SIG-M5 (cell line): ENCODE measurements at places on chromosomes 5 and 9.

- no peak for DNase-seq
Measured at GRCh38 chr5:177447066-177447610, 524 bp downstream of the PRR7 start.

GRCh38 chr5:66958980-66959641, 237.5 kb downstream of the CD180 start:
- no peak for DNase-seq

DNA sequence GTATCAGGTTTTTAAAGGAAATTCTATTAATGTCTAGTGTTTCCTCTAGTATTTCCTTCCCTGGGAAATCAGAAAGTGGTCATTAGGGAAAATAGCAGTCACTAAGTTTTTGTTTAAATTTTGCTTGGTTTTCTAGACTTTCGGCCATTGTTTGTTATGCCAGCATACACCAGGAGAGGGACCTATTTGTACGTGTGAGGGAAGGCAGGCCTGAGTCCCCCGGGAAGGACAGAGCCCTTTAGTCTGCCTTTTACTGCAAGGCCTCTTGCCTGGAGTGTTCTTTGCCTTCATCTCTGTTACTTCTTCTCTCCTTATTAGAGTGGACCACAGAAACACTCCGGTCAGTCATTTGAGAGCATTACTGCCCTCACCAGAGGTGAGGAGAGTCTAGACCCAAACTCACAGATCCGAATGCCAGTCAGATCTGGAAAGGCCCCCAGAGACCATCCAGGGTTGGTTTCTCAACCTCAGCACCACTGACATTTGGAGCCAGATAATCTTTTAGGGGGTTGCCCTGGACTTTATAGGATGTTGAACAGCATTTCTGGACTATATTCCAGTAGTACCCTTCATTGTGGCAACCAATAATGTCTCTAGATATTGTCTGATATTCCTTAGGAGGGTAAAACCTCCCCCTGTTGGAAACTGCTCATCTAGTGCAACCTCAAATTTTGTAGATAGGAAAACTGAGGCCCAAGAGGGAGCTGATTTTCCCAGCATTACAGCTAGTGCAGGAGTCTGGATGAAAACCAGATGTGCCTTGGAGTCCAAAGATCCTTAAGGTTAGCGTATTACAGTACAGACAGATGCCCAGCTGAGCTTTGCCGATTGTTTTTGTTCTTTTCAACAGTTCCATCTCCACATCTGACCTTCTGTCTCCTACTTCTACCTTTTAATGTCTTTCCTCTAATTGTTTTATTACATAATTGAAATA, 93.0 kb upstream of the NIPAL4 start:
- DNase-seq, result no peak

- no peak for DNase-seq
Measured at GRCh38 chr9:4936277-4936676, 48.8 kb upstream of the JAK2 start.

GRCh38 chr5:10520706-10521105, 43.2 kb upstream of the ANKRD33B start:
- DNase-seq, result no peak

- no peak for DNase-seq
Measured at GRCh38 chr9:111992523-111992922, 95.9 kb downstream of the UGCG start.

- no peak for DNase-seq
Measured at GRCh38 chr9:85163415-85163814, 493.9 kb downstream of the NTRK2 start.

- no peak for DNase-seq
Measured at GRCh38 chr5:82290908-82291307, 12.8 kb upstream of the RPS23 start.

GRCh38 chr5:134430001-134430569, 18.4 kb upstream of the CDKN2AIPNL start:
- no peak for DNase-seq

GRCh38 chr5:3155717-3156116, 404.2 kb upstream of the IRX2 start:
- no peak for DNase-seq

- no peak for DNase-seq
Measured at GRCh38 chr5:109035436-109035835, 287.7 kb downstream of the FER start.

- DNase-seq, result no peak
Measured at GRCh38 chr5:140253985-140254384, 48.9 kb downstream of the PFDN1 start.

DNA sequence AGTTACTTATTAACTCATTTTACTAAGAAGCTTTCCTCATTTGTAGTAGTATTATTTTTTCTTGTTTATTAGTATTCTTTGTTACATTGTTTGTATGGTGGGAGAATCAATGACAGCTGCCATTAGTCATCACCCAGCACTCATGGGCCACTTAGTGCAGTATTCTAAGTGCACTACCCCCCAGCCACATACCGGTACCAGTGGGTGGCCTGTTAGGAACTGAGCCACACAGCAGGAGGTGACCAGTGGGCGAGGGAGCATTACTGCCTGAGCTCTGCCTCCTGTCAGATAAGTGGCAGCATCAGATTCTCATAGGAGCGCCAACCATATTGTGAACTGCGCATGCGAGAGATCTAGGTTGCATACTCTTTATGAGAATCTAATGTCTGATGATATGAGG, 24.2 kb upstream of the CAMLG start:
- no peak for DNase-seq

DNA sequence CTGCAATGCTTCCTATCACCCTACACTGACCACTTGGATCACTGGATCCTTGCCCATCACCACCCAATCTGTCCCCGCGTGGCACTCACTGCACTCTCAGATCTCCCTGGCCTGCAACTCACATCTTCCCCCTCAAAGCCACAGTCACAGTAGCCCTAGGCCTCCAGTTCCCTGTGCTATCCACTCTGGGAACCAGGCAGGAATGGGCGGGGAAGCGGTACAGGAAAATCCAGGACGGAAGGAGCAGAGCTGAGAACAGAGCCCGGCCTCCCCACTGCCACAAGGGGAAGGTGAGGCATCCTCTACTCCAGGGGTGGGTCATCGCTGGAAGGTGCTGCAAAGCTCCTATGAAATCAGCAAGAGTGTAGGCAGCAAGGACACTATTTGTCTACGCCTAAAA, 102.6 kb downstream of the ESM1 start:
- DNase-seq, result no peak

GRCh38 chr9:76330034-76330433, 64.2 kb downstream of the RFK start:
- DNase-seq, result no peak

DNA sequence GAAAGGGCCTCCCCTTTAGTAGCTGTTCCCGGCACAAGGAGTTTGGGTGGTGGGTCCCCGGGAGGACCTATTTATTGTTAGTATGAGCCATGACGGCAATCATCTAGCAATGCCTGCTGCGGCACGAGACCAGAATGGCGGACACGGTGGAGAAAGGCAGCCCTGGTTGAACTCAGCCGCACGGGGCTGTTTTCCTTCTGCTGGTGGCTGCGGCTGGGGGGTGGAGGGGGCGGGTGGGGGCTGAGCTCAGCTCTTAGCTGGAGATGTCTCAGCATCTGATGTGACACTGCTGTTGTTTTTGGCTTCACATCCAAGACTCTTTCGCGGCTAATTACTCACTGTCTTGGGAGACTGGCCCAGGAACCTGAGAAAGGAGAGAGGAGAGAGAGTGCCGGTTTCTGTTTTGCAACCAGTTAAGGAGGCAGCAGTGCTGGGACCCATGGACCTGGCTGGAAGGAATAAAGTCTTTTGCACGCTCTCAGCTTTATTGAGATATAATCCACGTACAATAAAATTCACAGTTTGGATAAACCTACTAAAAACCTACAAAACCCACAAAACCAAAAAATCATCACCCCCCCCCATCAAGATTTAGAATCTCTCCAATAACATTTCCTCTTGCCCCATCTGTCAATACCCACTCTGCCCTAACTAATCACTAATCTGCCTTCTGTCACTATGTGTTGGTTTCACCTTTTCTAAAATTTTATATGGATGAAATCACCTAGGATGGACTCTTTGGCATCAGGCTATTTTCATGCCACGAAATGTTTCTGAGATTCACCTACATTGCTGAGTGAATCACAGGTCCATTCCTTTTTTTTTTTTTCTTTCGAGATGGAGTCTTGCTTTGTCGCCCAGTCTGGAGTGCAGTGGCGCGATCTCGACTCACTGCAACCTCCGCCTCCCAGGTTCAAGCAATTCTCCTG, 81.8 kb upstream of the NEURL1B start:
- no peak for DNase-seq

DNA sequence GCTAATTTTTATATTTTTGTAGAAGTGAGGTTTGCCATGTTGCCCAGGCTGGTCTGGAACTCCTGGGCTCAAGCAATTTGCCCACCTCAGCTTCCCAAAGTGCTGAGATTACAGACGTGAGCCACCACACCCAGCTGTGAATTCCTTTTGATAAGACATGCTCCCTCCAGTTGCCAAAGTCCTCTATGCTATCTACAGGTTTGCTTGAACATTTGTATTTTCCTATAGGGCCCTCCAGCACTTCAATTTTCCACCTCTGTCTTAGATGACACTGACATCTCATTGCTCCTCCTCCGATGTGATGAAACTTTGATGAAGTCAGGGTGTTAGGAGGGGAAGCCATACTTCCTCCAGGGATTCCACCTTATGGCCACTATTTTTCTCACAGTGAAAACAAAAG, 25.2 kb upstream of the CTSV start:
- no peak for DNase-seq

DNA sequence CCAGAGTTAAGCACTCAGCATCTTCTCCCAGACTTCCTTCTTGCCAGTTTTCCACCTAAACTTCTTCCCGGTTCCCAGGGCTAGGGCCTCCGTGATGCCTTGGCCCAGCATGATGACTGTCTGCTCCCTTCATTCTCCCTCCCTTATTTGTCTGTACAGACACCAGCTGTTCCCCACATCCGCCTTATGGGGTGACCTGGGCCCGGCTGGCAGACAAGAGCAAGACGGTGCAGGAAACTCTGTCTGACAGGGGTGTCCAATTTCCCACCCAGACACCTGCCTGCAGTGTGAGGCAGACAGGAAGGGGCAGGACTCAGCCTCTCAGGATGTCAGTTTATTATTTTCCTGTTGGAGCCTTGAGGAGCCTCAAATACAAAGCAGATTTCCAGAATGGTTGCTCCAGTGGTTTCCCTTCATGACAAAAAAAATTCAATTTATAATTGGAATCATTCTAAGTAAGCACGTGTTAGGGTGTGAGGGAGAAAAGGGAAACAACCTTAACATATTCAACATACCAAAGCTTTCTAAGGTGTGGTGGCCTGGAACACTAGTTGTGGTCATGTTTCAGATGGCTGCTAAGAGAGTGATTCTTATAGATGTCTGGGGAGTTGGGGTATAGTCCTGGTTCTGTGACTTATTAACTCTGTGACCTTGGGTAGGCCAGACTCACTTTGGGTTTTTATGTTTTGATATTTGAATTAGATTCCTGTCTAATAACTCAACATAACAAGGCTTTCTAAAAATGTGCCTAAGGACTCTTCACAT, 234.5 kb downstream of the PAPPA start:
- DNase-seq, result no peak

GRCh38 chr9:104868303-104868686, 59.7 kb downstream of the ABCA1 start:
- DNase-seq, result no peak

DNA sequence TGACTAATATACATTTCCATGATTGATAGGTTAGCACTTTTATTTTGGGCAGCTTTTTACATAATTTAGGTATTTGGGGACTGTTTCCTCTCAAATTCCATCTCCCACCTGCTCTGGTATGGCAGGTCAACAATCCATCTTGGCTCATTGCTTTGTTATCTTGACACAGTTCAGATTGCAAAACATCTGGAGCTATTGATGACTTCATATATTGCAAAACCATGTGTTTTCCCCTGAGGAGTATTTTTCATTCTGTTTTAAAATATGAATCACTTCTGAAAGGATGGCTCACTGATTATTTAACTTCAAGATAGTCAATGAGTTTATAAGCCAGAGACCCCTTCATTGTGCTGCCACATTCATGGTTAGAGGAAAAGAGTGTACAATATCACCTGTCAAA, 1206.0 kb upstream of the C9orf72 start:
- DNase-seq, result no peak

DNA sequence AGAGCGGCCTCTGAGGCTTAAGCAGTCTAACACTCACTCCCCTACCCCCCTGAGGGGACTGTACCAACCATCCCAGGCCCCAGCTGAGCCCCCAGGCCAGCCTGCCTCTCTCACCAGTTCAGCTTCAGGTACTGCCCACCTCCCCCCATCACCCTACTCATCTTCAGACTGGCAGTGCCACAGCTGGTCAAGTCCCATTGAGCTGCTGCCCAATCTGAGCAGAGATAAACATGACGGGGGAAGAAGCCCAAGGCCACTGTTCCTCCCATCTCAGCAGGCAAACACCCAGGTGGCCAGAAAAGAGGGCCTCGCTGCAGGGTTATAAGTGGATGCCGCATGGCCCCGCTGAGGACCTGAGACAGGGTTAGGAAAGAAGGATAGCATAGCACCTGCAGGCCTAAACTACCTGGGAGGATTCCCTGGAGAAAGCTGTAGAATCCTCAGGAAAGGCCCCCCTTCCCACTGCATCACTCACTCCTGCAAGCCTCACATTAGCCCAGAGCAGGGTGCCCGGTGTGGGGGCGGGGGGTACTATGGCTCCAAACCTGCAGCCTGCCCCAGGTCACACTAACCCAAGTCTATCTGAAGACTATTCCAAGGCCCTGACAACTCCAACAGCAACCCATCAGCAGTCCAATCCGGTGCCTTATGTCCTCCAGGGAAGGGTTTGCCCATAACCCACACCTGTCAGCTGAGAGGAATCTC, 3.6 kb downstream of the B4GALT1 start:
- no peak for DNase-seq

DNA sequence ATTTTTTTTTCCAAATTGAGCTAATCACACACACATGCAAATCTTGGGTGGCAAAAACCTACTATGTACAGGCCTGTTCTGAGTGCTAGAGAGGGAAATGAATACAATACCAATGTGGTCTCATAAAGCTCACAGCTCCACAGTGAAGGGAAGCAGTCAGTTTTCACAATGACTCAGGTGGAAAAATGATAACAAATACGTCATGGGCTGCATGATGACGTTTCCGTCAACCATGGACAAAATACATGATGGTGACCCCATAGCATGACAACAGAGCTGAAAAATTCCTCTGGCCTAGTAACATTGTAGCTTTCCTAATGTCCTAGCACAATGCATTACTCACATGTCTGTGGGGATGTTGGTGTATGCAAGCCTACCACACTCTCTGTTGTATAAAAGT, 252.5 kb downstream of the TRIM32 start:
- DNase-seq, result no peak

GRCh38 chr9:88754452-88754851, 219.5 kb downstream of the NXNL2 start:
- DNase-seq, result no peak

GRCh38 chr9:128182893-128183588, 8.3 kb downstream of the CIZ1 start:
- DNase-seq, result no peak

DNA sequence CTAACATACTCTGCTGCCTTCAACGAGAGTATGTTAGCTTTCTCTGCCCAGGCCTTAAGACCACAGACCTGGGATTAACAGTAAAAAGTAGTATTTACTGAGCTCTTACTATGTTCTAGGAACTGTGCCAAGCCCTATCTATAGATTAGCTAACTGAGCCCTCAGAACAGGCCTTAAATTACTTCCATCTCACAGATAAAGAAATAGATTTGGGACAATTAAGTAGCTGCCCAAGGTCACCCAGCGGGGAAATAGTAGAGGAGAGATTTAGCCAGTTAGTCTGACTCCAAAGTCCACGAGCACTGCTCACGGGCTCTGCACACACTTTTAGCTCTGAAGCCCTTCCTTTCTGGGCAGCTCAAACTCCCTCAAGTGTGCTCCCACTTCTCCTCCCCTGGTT, 64.5 kb upstream of the EQTN start:
- DNase-seq, result no peak
